Fibroblast of lung (primary cell): ENCODE measurements at places on chromosomes 16 and 17. TPM values are rescaled to one million over a fixed set of nuclear protein-coding genes. Genes with fewer than 3 reads are reported as not detected.

DNA sequence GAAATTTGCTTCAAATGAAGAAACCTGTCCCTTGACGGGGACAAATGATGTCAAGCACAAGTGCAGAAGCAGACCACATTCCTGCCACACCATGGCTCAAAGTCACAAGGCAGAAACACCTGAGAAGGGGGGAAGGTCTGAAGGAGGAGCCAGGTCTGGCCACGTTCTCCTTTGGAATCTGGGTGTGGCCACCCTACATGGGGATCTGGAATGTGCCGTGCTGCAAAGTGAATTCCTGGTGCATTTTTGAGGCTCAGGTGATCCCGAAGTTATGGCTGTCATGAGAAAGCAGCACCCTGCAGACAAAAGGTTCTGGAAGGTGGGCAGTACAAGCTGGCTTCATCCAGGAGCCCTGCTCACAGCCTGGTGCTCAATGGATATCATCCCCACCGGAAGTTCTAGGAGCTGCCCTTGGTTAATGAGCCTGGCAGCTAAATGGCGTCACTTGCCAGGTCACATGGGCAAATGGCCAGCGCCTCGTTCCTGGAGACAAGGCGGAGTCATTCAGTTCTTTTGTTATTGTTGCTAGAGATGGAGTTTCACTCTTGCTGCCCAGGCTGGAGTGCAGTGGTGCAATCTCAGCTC, 20.1 kb upstream of the ADCY9 start:
- no peak for DNase-seq

GRCh38 chr17:57373048-57373447, 116.7 kb downstream of the MSI2 start:
- DNase-seq = no peak

- no peak for DNase-seq
These were observed 22.4 kb downstream of the SOX9 start for GRCh38 chr17:72143245-72143644.

GRCh38 chr16:88420496-88420895, 32.6 kb upstream of the ZFPM1 start:
- DNase-seq = no peak

GRCh38 chr17:37233036-37233435, 142.7 kb upstream of the C17orf78 start:
- DNase-seq = no peak

DNA sequence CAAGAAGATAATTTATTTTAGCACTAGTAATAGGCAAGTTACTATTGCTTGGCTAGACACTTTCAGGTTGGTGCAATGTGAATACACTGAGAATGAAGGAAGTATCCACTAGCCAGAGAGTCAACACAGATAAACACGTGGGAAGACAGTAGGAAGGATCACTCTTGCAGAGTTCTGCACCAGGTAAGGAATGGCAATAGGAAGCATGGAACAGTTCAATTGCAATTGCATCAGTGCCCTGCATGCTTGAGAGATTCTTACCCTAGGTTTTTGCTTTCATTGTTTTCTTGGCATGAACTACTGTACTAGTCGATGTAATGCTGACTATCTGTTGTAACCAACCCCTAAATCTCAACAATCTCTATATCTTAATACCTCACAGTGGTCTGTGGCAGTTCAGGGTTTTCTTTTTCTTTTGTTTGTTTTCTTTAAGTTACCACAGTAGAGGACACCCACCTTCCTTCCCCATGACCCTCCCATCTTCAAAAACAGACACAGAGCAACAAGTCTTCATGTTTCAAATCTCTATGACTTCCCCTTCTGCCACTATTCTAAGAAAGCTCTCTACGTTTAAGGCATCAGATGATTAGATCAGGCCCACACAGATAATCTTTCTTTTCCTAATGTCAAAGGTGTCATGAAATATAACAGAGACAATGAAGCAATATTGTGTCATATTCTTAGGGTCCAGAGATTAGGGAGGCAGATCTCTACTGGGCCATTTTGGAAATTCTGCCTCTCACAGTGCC, 18.1 kb upstream of the ABCA8 start:
- no peak for DNase-seq

GRCh38 chr16:83392743-83393142, 415.0 kb upstream of the HSBP1 start:
- DNase-seq = peak; percentile 20

GRCh38 chr17:19250421-19251173, 13.4 kb downstream of the EPN2 start:
- no peak for DNase-seq

DNA sequence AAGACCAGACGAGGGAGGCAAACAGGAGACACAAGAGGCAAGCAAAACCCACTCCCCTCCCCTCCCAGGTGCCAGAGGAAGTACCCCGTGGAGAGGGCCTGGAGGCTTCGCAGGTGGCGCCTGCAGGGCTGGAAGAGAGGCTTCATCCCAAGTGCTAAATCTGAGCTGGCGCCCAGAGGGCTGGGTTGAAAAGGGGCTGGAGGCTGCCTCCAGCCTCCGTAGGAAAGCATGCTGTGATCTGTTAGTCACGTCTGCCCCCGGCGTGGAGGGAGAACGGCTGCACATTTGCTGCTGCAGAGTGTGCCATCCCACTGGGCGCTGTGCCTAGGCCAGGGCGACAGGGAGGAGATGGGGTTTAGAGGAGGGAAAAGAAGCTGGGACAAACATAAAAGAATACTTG, 16.9 kb downstream of the RPH3AL start:
- no peak for DNase-seq

DNA sequence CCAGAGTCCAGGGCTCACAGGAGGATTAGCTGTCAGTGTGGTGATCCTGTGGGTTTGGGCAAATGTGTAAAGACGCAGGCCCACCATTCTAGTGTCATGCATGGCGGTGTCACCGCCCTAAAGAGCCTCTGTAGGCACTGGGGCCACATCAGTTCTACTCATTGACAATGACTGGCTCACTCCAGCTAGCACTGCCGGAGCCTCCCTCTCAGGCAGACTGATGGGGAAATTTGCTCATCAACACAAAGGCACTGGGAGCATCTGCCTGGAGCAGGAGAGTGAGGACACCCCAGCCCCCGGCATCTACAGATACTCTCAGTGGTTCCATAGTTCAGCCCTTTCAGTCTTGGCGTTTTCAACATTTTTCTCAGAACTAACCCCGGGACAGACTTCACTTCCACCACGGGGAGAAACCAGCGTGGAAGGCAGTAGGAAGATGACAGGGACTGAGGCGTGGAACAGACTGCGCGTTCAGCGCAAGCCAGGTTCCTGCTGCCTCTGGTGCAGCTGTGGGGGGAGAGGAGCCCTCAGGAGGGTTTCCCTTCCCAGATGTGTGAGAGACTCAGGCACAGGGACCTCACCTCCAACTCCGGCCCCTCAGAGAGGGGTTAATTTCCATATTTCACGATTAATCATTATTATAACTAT, 256.6 kb downstream of the RBFOX3 start:
- DNase-seq = no peak

DNA sequence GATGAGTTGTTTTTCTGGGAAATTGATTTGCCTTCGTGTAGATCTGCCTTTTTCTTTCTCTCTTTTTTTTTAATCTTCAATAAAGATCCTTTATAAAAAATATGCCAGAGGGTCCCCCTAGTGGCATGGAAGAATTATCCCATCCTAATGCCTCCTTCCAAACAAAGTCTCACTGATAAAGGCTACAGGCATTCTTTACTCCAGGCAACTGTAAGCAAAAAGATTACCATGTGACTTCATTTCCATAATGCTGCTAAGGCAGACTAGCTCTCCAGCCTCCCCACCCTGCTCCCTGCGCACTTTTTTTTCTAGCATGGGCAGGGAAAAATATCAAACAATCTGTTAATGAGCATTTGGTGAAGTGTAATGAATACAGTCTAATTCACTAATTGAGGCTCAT, 220.2 kb upstream of the CDH8 start:
- DNase-seq = peak; percentile 6

DNA sequence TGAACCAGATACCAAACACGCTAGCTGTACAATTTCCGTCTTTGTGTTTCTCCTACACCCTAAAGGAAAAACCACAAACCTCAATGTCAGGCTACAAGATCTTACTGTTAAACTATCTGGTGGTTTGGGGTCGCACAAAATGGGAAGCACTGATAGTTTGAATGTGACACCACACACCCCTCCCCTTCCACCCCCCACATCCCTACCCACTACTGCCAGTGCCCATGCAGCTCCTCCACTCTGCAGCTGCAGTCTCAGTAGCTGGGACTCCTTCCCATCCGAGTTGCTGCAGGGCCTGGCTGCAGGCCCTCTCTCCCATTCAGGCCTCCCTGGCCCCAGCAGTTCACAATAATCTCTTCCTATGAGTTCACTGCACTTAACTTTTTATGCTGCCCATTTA, 18.4 kb downstream of the TRAP1 start:
- DNase-seq = no peak

DNA sequence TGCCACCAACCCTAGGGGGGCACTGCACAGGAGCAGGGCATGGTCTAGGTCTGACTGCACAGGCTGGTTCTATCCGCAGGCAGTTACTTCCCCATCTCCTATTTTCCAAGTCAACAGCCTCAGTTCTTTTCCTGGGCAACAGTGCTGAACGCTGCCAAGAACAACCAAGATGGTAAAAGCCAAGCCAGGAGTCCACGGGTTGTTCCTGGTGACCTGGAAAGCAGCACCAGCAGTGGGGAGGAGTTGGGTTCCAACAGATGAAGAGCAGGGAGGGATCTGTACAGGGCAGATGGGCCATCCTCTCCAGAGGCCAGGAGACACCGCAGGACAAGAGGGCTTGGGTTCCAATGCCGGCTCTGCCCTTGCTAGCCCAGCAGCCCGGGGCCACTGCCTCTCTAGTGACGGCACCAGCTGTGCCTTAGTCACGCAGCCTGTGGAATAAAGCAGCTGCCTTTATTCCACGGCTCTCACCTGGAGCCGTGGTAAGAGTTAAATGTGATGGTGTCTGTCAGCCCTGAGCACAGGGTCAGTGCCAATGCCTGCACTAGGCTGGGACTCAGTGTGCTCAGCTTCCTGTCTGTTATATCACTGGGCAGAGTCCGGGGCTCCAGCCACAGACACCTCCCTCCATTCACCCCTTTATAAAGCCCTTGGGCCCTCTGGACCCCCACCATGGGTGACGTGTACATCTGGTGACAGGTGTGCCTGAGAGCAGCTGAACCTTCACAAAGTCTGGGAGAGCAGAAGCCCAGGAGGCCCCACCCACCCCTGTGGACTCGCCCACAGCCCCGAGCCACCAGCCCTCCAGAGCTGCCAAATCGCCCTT, 44.9 kb downstream of the MARF1 start:
- no peak for DNase-seq

DNA sequence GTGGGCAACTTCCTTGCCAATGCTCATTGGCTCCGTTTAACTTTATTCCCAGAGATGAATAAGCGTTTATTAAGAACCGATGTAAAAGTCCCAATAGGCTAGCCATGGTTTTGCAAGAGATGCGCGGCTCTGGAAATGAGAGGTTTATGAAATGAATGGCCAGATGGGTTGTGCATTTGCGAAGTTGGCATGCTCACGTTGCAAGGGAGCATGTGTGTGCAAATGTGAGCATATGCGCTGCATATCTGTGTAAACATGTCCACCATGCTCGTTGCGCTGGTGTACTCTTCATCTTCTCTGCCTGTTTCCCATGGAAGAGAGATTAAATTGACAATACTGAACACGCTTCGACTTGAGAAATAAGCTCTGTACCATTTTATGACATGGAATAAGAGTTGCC, 848.6 kb upstream of the RBFOX1 start:
- no peak for DNase-seq

GRCh38 chr17:31357839-31358394, 33.6 kb upstream of the RAB11FIP4 start:
- DNase-seq = no peak

GRCh38 chr16:86622700-86623615, 44.6 kb downstream of the FOXL1 start:
- DNase-seq = no peak

GRCh38 chr16:27318392-27319256, 4.8 kb downstream of the IL4R start:
- DNase-seq = no peak

DNA sequence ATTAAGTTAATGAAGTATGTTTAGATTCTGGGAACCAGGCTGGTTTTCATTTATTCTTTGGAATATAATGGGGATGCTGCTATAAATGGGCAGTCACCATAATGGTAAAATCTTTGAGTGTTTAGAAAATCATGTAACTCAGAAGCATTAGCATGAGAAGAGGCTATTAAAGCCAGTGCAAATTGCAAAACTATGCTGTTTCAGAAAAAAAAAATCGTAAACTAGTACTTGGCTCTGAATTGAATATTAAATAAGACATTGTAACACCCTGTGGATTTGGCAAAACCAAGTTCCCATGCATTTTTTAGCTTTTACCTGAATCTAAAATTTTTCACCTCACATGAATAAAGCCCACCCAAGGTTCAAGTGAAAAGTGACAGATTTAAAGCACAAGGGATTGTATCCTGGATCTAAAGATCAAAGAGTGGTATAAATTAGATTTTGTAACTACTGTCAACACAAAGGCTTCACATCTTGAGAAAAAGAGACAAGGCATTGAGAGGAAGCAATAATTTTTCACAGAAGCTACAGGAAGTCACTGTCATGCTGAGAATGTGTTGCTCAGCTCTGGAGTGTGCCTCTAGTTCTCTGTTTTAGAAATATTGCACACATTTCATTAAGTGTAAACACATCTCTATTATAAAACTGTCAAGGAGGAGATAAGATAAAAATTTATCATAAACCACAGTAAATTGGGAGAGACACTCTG, 142.2 kb downstream of the ABCA8 start:
- no peak for DNase-seq

DNA sequence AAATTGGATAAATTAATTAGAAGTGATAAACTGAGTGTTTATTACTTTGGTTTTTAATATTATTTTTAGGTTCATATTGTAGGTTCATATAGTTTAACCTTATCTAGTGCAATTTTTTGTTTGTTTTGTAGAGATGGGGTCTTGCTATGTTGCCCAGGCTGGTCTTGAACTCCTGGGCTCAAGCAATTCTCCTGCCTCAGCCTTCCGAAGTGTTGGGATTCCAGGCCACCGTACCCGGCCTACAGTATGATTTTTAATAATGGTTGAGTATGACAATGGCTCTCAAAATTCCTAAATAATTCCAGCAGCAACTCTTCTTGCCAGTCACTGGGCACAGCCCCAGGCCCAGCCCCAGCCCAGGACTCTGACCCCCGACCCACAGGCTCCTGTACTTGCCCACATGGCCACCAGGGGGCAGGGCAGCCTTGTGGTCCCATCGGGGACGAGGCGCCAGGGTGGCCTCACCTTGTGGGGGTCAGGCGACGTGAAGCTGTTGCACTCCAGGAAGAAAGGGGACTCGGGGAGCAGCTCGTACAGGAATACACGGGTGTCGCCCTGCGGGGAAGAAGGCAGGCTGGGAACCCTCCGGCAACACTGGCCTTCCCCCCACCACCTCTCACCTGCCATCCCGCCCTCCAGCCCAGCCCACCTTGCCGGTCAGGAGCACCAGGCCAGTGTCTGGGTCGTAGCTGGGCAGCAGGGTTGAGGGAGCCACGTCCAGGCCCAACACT, 7.9 kb upstream of the PAM16 start:
- DNase-seq = peak; percentile 34

The OTOP2 gene
- not detected in 2 replicates for polyA plus RNA-seq

The ENO3 gene
- polyA plus RNA-seq = 2.0 and 2.3 TPM in 2 replicates

The NGFR gene
- polyA plus RNA-seq = 0.05 and 0.14 TPM in 2 replicates

The ZKSCAN2 gene
- 2.0 and 2.1 TPM in 2 replicates for polyA plus RNA-seq

The COX6A2 gene
- not detected in 2 replicates for polyA plus RNA-seq

The FAM20A gene
- polyA plus RNA-seq = 0.96 and 10.0 TPM in 2 replicates

The CA7 gene
- not detected in 2 replicates for polyA plus RNA-seq

The KRTAP16-1 gene
- polyA plus RNA-seq = not detected in 2 replicates

The C16orf89 gene
- 0.53 and 1.3 TPM in 2 replicates for polyA plus RNA-seq

The MEFV gene
- not detected in 2 replicates for polyA plus RNA-seq

The GPRC5C gene
- polyA plus RNA-seq = 0.11 and 0.50 TPM in 2 replicates

The KRT35 gene
- not detected in 2 replicates for polyA plus RNA-seq
